ENCODE measurements at places on chromosomes 16 and 17. TPM values are rescaled to one million over a fixed set of nuclear protein-coding genes. Genes with fewer than 3 reads are reported as not detected.

DNA sequence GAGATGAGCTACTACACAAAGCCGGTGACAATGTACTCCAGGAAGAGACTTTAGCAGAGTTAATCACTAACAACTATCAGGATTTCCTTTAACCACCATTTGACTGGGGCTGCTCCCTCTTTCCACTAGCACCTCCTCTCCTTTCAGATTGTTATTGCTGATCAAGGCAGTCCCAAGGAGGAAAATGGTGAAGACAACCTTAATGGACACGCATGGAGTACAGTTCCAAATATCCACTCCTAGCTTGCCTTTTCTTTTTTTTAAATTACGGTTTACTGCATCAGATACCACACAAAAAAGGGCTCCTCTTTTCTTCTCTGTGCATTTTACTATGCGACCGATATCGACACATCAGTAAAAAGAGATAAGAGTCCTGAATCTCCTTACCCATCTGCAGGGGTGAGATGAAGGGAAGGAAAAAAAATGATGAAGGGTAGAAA is 30.9 kb downstream of the FAM222B start:
- peak overlapping the region; percentile 71 for H3K27ac ChIP-seq
- peak overlapping the region; percentile 97 for H3K4me3 ChIP-seq
- H3K27me3 ChIP-seq, result no peaks in the 10 kb centered on the region
- H3K4me1 ChIP-seq, result peaks cover 41% of the 10 kb centered on the region

SMG6 gene
- total RNA-seq, result 19.0 TPM

- H3K27ac ChIP-seq, result no peak overlapping the region
- peak; percentile 36 for DNase-seq
- no peaks in the 10 kb centered on the region for H3K36me3 ChIP-seq
Measured at GRCh38 chr17:74037320-74037719, 166.2 kb upstream of the RPL38 start.

GRCh38 chr16:63720848-63721247 is 1401.0 kb downstream of the CDH11 start:
- no peak overlapping the region for H3K27ac ChIP-seq
- H3K4me3 ChIP-seq, result no peak overlapping the region
- no peaks in the 10 kb centered on the region for H3K4me1 ChIP-seq
- H3K27me3 ChIP-seq, result no peaks in the 10 kb centered on the region
- no peak for DNase-seq
- no peaks in the 10 kb centered on the region for H3K36me3 ChIP-seq

DNA sequence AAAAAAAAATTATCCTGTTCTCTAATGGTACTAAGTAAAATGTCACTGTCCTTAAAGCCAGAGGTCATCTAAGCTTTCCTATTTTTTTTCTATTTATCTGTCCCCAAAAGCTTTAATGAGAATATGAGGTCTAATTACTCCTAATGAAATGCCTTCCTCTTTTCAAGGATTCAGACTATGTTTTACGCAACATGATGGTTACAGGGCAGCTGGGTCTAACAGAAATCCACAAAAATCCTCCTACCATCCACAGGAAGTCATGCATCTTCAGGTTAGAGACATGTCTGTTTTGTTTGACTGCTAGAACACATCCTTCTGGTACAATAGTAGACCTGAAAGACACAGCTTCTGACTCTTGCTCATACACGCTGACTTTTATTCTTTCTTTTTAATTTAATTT is 29.7 kb upstream of the NSRP1 start:
- H3K4me3 ChIP-seq, result no peak overlapping the region
- no peaks in the 10 kb centered on the region for H3K27me3 ChIP-seq
- H3K27ac ChIP-seq, result no peak overlapping the region
- no peaks in the 10 kb centered on the region for H3K36me3 ChIP-seq
- no peaks in the 10 kb centered on the region for H3K4me1 ChIP-seq

PHOSPHO1 gene
- total RNA-seq, result not detected

- H3K27me3 ChIP-seq, result no peaks in the 10 kb centered on the region
- DNase-seq, result no peak
- no peak overlapping the region for H3K27ac ChIP-seq
- H3K4me3 ChIP-seq, result no peak overlapping the region
Measured at GRCh38 chr17:29716566-29716965, 93.9 kb upstream of the CORO6 start.

GRCh38 chr17:27457731-27458523 is 1.7 kb downstream of the KSR1 start:
- H3K4me1 ChIP-seq, result peaks cover 24% of the 10 kb centered on the region
- H3K4me3 ChIP-seq, result peak overlapping the region; percentile 98
- peaks cover 6% of the 10 kb centered on the region for H3K27me3 ChIP-seq

CCL8 gene
- not detected for total RNA-seq

DNA sequence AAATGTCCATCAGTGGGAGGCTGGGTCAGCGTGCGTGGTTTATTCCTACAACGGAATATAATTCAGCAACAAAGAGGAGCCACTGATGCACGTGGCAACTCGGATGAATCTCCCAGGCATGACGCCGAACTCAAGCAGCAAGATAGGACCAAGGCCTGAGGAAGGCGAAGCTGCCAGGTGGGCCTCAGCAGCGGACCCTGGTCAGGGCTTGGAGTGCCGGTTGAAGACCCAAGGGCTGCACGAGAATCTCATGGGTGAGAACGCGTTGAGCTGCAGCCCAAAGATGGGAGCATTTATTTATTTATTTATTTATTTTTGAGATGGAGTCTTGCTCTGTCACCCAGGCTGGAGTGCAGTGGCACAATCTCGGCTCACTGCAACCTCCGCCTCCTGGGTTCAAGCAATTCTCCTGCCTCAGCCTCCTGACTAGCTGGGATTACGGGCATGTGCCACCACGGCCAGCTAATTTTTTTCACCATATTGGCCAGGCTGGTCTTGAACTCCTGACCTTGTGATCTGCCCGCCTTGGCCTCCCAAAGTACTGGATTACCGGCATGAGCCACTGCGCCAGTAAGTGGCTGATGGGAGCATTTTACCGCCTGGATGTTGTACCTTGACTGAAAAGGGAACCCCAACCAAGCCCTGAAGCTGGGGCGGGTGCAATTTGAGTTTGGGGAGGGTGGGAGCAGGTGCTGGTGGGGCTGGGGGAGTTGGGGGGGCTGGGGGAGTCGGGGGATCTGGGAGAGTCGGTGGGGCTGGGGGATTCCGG is 18.1 kb upstream of the BAHCC1 start:
- no peak overlapping the region for H3K4me3 ChIP-seq
- H3K27ac ChIP-seq, result no peak overlapping the region

- no peak overlapping the region for H3K4me3 ChIP-seq
- no peaks in the 10 kb centered on the region for H3K4me1 ChIP-seq
- H3K36me3 ChIP-seq, result no peaks in the 10 kb centered on the region
- H3K27ac ChIP-seq, result no peak overlapping the region
- no peaks in the 10 kb centered on the region for H3K27me3 ChIP-seq
- no peak for DNase-seq
Measured at GRCh38 chr16:51012396-51012795, 138.7 kb downstream of the SALL1 start.

DNA sequence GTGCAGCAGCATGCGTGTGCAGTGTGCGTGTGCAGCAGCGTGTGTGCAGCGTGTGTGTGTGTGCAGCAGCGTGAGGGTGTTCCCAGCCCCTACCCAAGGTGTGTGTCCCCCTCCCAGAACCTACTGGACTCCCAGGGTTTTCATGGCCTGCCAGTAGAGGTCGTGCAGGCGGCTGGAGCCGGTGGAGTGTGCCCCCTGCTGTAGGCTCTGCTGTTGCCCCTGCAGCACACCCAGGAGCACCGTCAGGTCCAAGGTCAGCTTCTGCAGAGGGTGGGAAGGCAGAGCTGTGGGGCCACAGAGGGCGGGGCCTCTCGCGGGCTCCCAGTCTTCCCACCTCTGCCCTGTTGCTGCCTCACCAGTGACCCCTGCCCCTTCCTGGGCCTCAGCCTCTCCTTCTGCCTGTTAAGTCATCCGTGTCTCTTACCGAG is 14.9 kb downstream of the MYBBP1A start:
- no peaks in the 10 kb centered on the region for H3K27me3 ChIP-seq
- DNase-seq, result no peak
- peaks cover 15% of the 10 kb centered on the region for H3K4me1 ChIP-seq
- no peak overlapping the region for H3K27ac ChIP-seq
- H3K4me3 ChIP-seq, result no peak overlapping the region
- H3K36me3 ChIP-seq, result no peaks in the 10 kb centered on the region

GRCh38 chr16:35295856-35296255 is 1836.4 kb downstream of the TP53TG3F start:
- H3K27me3 ChIP-seq, result no peaks in the 10 kb centered on the region
- H3K4me3 ChIP-seq, result no peak overlapping the region
- no peaks in the 10 kb centered on the region for H3K4me1 ChIP-seq
- H3K27ac ChIP-seq, result no peak overlapping the region

DNA sequence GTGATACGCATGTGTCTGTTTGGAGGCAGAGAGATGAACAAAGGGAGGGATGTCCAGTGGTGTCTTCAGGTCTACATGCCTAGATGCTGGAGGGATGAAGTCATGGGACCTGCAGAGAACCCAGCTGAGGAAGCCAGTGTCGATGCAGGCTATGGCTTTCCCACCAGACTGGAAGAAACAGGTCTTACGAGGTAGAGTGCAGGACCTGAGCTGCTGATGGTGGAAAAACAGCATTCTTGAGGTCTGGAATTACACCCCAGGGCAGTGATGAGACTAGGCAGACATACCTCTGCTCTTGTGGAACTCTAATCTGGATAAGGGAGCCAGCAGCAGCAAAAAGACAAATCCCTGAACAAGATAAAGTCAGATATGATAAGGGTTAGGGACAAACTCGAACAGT is 37.4 kb downstream of the ARSG start:
- no peak overlapping the region for H3K27ac ChIP-seq
- H3K36me3 ChIP-seq, result no peaks in the 10 kb centered on the region
- H3K27me3 ChIP-seq, result no peaks in the 10 kb centered on the region
- no peak for DNase-seq
- no peak overlapping the region for H3K4me3 ChIP-seq
- no peaks in the 10 kb centered on the region for H3K4me1 ChIP-seq

GRCh38 chr17:35849469-35850348 is 19.0 kb downstream of the HEATR9 start:
- H3K36me3 ChIP-seq, result peaks cover 20% of the 10 kb centered on the region
- H3K27me3 ChIP-seq, result no peaks in the 10 kb centered on the region
- H3K27ac ChIP-seq, result no peak overlapping the region
- no peak overlapping the region for H3K4me3 ChIP-seq

- H3K27ac ChIP-seq, result no peak overlapping the region
- H3K4me1 ChIP-seq, result peaks cover 3% of the 10 kb centered on the region
- no peak overlapping the region for H3K4me3 ChIP-seq
- H3K36me3 ChIP-seq, result no peaks in the 10 kb centered on the region
- DNase-seq, result no peak
Measured at GRCh38 chr16:12265108-12265507, 288.6 kb downstream of the SNX29 start.

DNA sequence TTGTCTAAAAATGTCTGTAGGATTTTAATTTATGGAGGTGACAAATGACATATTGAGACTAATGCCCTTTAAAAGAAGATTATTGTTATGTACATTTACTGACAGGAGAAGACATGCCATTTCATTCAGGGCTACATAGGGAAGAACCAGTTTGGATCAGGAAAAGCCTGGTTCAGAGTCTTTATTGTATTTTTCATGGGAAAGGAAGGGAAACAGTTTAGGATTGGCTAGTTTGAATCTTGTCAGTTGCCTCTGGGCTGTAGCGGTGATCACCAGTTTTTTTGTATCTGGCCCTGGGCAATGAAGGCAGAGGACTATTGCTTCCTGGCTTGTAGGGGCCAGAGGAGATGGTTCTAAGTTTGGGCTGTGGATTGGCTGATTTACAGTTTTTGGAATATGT is 31.8 kb downstream of the NSRP1 start:
- no peaks in the 10 kb centered on the region for H3K27me3 ChIP-seq
- H3K27ac ChIP-seq, result no peak overlapping the region
- no peak overlapping the region for H3K4me3 ChIP-seq
- DNase-seq, result no peak
- no peaks in the 10 kb centered on the region for H3K4me1 ChIP-seq

TLCD1 gene
- total RNA-seq, result 13.4 TPM

GRCh38 chr17:41678907-41679739 is 9.6 kb upstream of the EIF1 start:
- H3K4me3 ChIP-seq, result no peak overlapping the region
- no peaks in the 10 kb centered on the region for H3K27me3 ChIP-seq
- no peak for DNase-seq
- peaks cover 20% of the 10 kb centered on the region for H3K4me1 ChIP-seq
- H3K27ac ChIP-seq, result no peak overlapping the region

DNA sequence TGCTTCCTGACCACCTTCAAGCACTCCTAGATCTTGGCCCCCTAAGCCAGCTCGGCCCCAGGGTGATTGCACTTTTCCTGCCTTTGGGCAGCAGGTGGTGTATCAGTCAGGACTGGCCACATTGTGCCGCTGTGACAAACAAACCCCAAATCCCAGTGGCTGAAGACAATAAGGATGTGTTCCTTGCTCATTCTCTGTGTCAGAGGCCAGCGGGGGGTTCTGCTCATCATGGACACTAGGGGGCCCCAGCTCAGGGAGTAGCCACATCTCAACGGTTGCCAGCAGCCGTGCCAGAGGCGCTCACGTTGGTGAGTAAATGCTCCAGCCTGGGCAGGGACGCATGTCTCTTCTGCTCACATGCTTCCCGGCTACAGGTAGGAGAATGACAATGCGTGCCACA is 60.4 kb downstream of the ZDHHC7 start:
- no peak for DNase-seq
- no peaks in the 10 kb centered on the region for H3K27me3 ChIP-seq
- H3K27ac ChIP-seq, result no peak overlapping the region

CD19 gene
- total RNA-seq, result not detected

SPEM1 gene
- total RNA-seq, result not detected

NPIPA2 gene
- 2.7 TPM for total RNA-seq

GRCh38 chr17:21194703-21195102 is 19.3 kb downstream of the TMEM11 start:
- H3K27me3 ChIP-seq, result no peaks in the 10 kb centered on the region
- no peak overlapping the region for H3K27ac ChIP-seq
- peaks cover 3% of the 10 kb centered on the region for H3K4me1 ChIP-seq
- H3K36me3 ChIP-seq, result no peaks in the 10 kb centered on the region

GRCh38 chr17:18037486-18037885 is 1.5 kb downstream of the ATPAF2 start:
- peaks cover 7% of the 10 kb centered on the region for H3K4me1 ChIP-seq
- DNase-seq, result no peak
- H3K27me3 ChIP-seq, result no peaks in the 10 kb centered on the region
- H3K27ac ChIP-seq, result no peak overlapping the region
- no peaks in the 10 kb centered on the region for H3K36me3 ChIP-seq

DNA sequence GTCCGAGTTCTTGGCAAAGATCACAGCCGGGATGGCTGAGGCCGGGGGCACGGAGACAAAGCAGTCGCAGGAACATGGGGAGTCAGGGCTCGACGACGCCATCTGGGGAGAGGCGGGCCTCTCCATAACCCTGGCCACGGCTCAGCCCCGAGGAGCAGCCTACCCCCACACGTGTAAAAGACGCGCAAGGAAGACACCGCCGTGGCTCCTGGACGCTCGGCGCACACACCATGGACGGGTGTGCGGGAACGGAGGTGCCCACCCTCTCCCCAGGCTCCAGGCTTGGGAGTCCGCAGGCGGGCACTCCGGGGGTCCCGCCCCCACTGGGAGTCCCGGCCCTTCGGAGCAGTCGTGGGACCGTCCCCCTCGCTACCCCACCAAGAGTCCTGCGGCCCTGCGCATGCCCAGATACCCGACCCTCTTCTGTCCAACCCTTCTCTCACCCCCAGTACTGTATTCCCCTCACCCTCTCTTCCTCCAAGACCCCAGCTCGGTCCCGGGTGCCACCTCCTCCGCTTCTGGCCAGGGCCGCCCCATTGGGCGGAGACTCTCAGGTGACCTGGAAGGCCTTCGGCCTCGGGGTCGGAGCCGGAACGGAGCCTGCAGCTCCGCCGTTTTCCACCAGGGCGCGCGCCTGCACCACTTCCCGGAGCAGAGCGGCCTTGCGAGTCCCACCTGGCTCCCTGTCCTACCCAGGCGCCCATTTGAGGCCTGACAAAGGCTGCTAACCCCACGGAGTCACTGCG is at the start of gene SCRN2:
SCRN2 (minus strand) TSS at position 532 of the 746 bp plus-strand sequence; CDS start at position 102, 430 bp downstream.
- H3K27ac ChIP-seq, result no peak within 1 kb of the TSS
- no peaks in the 10 kb centered on the region for H3K36me3 ChIP-seq
- H3K27me3 ChIP-seq, result peaks cover 20% of the 10 kb centered on the region

All from neural progenitor cell (in vitro differentiated cells).